ENCODE measurements at places on chromosomes 1 and 21. TPM values are rescaled to one million over a fixed set of nuclear protein-coding genes. Genes with fewer than 3 reads are reported as not detected.

- no peak for DNase-seq
These were observed 15.5 kb upstream of the MAST2 start for GRCh38 chr1:45787905-45788304.

Gene ZNF692
- 35.4 TPM for total RNA-seq

GRCh38 chr1:16151196-16151994 lies 4.5 kb downstream of the EPHA2 start:
- no peak for DNase-seq

GRCh38 chr1:198491596-198491995 lies 48.9 kb downstream of the ATP6V1G3 start:
- DNase-seq = no peak

Gene DISC1
- 24.3 TPM for total RNA-seq

DNA sequence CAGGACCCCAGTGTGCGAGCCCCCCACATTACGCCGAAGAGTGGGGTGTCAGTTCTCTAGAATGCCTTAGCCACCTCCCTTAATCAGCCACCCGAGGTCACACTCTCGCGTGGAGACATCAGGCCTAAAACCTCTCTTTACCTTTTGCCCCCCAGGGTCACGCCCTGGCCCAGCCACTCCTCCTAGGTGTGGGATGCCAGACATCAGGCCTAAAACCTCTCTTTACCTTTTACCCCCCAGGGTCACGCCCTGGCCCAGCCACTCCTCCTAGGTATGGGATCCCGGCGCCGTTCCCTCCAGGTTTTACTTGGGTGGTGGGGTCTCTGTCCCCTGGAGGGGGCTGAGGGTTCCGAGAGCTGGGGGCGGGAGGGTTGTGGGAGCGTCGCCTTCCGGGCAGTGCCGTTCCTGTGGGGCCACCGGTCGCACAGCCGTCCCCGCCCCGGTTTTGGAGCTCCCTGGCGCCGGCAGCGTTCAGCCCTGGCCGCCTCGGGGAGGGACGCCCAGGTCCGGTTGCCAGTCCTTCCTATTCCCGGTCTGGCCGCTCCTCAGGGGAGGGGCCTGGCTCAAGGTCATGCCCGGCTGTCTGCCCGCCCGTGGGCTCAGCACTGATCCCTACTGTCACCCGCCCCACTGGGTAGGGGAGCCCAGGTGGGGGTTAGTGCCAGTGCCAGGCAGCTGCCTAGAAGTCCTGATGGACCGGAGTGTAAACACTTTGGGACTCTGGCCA lies 882 bp downstream of the VPS13D start:
- DNase-seq = peak; percentile 64

Gene SMCP
- total RNA-seq = not detected

- peak; percentile 51 for DNase-seq
These were observed 527 bp downstream of the MACO1 start for GRCh38 chr1:25430967-25431881.

DNA sequence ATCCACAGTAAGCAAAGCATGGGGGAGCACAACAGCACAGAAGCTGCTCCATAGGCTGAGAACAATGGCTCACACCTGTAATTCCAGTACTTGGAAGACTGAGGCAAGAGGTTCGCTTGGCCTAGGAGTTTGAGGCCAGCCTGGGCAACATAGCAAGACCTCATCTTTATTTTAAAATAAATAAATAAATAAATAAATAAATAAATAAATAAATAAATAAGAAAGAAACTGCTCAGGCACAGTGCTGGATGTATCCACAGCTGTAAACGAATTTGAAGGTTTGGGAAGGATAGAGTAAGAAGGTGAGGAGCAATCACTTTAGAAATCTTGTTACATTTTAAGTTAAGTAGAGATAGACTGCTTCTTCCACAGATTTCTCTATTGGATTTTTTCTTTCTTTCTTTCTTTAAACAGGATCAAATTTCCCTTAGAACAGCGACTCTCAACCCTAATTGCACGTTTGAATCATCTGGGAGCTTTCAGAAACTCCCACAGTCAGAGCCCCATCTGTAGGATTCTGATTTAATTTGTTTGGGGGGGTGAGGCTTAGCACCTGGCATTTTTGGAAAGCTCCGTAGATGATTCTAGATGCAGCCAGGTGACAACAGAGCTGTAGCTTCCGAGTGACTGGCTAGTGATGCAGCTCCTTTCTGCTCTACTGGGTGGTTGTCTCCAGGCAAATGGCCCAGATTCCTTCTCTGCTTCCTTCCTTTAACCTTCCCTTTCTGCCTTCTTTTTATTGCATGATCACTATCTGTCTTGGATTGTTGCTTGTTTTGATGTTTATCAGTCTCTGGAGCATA lies 53.5 kb downstream of the S1PR1 start:
- DNase-seq = no peak

Gene IL10
- total RNA-seq = 0.80 TPM

DNA sequence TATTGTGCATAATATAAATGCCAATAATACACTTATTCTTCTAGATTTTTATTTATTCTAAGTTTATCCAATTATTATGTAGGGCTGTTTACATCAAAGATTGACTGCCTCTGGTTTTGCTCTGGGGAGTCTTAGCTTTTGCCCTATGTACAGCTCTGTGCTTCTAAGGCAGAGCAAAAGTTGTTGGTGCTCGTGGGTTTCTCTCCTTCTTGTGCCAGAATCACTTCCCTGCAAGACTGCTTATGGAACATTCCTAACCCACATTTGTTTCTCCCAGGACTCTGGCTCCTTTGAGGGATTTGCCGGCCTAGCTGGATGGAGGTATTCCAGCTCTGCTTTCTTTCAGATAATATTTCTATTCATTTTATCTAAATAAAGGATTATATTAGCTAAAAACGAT lies 849.1 kb downstream of the USP25 start:
- no peak for DNase-seq

Gene KRTAP19-3
- not detected for total RNA-seq

GRCh38 chr1:59510249-59510648 lies 213.4 kb downstream of the FGGY start:
- no peak for DNase-seq

- no peak for DNase-seq
These were observed 124.3 kb downstream of the LACTBL1 start for GRCh38 chr1:22848405-22848804.

Gene MCOLN3
- total RNA-seq = 4.8 TPM
